ENCODE measurements at places on chromosomes 6 and 20.

GRCh38 chr6:90144928-90145555 is 151.6 kb downstream of the BACH2 start:
- DNase-seq, result no peak

DNA sequence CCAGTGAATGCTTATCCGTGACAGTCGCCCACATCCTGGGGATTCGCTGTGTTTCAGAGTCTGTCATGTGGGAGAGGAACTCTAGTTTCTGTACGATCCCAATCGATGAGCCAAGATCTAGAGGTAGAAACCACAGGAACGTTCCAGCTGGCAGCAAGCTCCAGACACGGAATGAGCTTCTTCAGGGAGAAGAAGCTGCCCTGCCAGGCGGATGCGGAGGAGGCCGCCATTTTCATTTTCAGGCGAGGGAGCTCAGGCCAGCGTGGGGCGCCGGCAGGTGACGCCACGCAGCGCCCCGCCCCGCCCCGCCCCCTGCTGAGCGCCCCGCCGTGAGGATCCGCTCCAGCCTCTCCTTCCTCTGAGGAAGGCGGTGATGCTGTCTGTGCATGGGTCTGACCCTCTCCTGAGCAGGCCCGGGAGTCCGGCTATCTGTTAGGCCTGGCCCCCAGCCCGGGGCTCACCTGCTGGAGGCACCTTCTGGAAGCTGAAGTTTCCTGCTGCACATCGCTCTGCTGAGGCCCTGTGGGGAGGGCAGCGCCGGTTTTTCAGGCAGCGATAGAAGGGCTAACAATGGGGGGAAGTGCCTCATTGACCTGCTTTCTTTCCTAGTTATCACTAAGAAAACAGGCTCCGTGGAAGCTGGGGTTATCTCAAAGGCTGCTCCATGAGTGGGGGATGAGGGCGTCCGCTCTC is 147.5 kb downstream of the ERMARD start:
- DNase-seq, result no peak

DNA sequence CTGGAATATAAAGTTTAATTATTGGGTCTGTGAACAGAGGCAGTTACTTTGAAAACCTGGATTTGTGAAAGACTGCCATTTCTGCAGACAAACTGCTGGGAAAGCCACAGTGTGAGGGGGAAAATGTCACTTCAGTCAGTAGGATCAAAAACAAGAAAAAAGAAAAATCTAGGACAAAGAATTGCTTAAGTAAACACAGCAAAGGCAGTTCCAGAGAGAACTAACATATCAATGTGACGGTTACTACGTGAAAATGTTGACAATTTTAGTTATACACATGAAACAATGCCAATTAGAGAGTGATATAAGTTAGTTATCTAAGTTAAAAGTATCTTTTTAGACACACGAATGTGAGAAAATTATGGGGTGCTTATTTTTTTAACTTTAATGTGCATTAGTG is 270.4 kb upstream of the RUNX2 start:
- DNase-seq, result no peak

DNA sequence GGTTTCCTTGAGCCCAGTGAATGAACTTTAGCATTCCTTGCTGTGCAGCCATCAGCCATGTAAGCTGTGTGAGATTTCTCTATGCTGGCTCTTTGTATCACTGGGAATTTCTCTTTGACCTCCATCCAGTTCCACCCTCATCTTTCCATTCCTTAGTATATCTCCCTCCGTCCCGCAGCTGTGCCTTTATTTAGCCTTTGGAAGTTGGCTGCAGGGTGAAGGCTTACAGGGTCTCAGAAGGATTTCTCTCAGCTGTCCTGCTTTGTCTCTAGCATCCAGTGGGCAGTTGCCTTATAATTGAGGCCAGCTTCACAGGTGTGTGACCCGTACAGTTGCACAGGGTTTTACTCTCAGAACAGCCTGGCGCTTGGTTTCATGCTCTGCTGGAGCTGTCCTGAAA is 144.3 kb downstream of the PXDC1 start:
- no peak for DNase-seq

DNA sequence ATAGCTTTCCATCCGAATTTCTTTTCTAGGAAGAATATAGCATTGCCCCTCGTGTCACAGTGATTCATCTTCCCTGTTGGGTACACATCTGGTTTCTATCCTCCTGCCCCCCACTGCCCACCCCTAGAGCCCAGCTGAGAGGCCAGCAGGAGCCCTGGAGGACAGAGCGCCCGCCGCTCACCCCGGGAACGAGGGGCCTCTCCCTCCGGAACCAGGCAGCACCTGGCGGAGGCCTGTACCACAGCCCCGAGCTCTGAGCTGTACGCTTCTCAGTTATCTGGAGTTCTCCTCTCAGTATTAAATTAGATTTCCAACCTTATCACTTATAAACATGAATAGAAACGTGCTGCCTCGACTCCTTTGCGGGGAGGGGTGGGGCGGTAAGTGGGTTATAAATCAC is 6.0 kb downstream of the ANKRD60 start:
- no peak for DNase-seq

DNA sequence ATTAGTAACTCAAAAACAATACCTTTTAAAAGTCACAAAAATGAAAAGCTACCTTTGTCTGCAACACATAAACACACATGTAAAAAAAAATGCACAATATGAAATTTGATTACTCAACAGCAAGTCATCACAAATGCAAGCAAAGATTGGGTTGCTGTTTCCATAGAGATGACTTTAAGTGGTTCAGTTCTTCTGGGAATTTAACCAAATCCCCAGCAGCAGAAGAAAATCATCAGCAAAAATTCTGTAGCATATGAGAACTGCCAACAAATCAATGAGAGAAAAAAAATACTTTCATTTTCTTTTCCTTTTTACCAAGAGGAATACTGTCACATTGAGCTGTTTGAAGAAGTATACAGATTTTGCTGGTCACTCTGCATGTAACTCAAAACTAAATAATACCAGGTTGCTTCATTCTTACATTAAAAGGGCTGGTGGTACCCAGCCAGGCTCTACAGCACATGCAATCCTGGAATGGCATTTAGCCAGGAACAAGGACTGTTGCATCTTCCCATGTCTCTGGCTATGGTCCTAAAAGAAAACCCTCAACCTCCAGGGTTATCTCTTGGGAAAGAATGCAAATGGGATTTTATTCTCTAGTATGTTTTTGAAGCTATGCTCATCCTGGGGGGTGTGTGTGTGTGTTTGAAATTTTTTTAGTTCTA is 158.3 kb downstream of the OPRM1 start:
- DNase-seq, result no peak

- DNase-seq, result no peak
These were observed 71.3 kb upstream of the FYN start for GRCh38 chr6:111944541-111944940.

Data from stimulated activated CD8-positive, alpha-beta memory T cell treated with anti-CD3 and anti-CD28 coated beads, Interleukin-7, amount 100 ng/mL, for 24 hours (primary cell).